ENCODE measurements at places on chromosomes 7 and 10. TPM values are rescaled to one million over a fixed set of nuclear protein-coding genes. Genes with fewer than 3 reads are reported as not detected.
A peak's percentile ranks its signal among the peaks of the same experiment; 100 is the strongest.

DNA sequence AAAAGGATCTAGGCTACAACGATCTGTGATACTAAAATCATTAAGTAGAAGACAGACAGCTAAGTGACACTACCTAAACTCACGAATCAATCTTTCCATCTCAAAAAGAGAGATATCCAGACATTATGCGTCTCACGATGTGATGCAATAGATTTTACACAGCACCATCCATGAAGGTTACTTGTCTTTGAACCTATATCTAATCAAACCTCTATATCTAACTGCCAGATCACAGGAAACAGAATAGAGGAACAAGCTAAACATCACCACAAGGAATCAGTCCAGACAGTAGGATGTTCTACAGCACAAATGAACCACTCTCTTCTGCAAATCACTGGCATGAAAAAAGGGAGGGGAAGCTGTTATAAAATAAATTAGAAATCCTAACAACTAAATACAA, 4.1 kb downstream of the RAPGEF5 start:
- no peak for DNase-seq

GRCh38 chr10:48785796-48786195, 101.1 kb downstream of the WDFY4 start:
- DNase-seq = no peak

GRCh38 chr10:1410469-1411395, 326.6 kb downstream of the ADARB2 start:
- DNase-seq = peak; percentile 56

DNA sequence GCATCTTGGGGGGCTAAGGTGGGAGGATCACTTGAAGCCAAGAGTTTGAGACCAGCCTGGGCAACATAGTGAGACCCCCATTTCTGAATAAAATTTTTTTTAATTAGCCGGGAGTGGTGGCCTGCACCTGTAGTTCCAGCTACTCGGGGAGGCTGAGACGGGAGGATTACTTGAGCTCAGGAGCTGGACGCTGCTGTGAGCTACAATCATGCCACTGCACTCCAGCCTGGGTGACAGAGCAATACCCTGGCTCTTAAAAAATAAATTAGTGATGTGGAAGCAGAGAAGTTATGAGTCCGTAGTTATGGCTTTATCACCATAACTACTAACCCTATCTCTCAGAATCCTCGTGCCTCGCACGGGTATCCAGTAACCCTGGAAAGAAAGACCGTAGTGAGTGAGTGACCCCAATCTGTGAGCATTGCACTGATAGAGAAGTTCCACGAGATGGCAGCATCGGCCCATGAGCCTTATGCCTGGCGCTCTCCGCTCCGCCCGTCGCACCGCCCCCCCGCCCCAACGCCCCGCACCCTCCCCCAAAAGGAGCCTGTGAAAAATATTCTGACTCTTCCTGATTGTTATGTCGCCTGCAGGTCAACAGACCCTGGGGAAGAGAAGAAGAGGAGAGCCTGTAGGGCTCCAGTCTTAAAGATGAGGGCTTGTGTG, 4.9 kb upstream of the SLC29A3 start:
- no peak for DNase-seq

- DNase-seq = no peak
Measured at GRCh38 chr10:99353182-99353581, 24.0 kb downstream of the CNNM1 start.

- no peak for DNase-seq
Measured at GRCh38 chr7:77651575-77652162, 44.6 kb upstream of the RSBN1L start.

DNA sequence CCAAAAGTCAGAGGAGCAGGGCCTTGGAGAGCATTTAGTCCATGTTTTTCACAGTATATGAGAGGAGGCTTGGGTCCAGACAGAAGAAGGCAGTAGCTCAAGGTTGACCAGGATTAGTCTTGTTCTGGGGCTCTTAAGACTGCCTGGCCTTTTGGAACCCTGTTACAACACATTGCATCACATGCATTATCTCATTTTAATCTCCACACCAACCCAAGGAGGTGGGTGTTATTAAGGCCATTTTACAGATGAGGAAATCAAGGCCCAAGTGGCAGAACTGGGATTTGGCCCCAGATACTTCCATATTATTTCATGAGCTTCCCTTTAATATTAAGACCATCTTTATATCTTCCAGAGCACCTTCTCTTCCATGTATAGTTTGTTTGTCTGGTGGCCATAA, 38.8 kb downstream of the RPS24 start:
- no peak for DNase-seq

DNA sequence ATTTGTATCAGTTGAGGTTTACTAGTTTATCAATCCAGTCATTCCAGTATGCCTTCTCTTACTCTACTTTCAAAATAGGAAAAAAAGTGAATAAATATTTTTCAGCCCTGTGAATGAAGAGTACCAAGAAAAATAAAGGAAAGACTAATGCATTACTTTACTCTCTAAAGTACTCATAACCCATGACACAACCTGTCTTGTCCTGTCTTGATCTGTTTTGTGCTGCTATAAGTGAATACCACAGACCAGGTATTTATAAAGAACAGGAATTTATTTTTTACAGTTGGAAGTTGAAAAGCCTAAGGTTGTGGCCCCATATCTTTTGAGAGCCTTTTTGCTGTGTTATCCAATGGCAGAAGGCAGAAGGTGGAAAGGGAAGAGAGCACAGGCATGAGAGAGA, 194.6 kb upstream of the DKK1 start:
- DNase-seq = no peak

DNA sequence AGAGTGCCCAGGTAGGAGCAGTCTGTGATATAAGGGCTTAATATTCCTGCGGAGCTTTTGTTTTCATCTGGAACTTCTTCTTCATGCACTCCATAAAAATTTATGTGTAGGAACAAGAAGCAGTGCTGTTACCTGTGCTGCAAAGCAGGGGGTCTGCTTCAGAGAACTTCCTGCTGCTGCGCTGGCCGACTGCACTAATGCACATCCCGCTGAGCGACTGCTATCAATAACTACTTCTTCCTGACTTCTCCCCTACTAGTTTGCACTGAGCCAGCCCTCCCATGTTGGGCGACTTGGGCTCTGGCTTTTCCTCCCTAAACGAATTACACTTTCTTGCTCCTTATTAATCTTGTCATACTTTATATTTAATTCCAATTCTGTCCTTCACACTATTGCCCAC, 150.3 kb downstream of the NEBL start:
- DNase-seq = no peak

The AMPH gene
- total RNA-seq = 6.7 TPM

DNA sequence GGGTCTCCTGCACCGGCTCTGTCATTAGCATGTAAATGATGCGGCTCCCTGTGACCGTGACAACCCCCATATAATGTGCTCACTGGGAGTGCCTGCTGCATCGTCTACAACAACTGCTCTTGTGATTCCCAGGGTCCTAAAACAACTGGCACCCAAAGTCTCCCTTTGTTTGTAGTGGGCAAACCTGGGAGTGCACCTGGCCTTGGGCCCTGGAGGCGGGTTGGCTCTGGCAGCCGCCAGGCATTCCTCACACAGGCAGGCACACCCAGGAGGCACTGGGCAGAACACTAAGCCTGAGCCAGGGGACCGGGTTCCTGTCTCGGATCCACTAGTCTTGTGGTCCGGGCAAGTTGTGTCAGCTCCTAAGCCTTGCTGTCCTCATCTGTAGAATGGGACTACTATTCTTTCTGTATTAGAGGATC, 115.5 kb upstream of the GPR26 start:
- no peak for DNase-seq

DNA sequence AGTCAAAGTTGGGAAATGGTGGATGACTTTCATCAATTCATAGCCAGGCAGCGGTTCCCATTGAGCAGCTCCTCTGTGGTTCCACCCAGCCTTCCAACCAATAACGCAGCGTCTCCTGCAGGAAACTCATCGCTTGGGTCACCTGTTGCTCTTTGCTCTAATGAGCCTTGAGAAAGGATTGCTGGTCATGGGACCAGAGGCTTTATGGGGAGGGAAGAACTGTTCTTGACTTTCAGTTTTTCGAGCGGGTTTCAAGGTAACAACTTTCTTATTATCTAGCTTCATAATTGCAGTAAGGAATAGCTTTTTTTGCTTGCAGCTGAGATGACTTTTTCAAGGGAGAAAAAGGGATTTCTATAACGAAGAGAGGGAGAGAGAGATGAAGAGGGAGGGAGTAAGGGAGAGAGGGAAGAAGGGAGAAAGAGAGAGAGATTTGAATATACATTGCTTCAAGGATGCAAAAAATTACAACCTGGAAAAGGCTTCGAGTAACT, 405 bp upstream of the ENTPD1 start:
- DNase-seq = peak; percentile 87

- no peak for DNase-seq
Measured at GRCh38 chr7:3915337-3915878, 614.4 kb downstream of the SDK1 start.

The DEPP1 gene
- total RNA-seq = 45.5 TPM

DNA sequence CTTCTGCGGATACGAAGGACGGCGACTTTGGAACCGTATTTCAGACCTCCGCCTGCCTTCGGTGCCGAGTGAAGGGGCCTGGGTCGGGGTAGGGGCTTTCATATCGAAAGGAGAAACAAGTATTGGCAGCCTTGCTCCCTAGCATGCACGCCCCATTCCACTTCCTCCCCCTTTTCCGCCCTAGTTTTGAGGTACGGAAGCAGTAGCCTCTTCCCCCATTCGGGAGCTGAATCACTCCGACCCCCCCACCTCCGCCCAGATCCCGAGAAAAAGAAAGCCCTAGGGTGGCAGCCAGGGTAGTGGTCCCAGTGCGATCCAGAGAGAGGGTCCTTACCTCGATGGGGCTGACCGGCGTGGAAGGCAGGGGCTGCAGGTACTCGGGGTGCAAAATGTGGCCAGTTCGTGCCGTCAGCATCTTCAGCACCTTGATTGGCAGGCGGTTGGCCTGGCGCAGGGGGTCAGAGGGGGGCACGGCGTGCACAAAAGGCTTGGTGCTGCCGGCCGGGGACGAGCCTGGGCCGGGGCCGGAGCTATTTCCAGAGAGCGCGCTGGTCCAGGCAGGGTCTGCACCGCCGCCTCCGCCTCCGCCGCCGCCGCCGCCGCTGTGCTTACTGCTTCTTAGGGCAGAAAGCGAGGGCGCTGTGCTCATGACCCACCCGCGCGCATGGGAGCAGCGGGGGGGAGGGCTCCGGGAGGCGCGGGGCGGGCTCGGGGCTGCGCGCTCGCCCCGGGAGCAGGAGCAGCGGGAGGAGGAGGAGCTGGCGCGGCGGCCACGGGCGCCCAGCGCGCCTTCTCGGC, 594 bp downstream of the ZNF503 start:
- DNase-seq = no peak

The SH2B2 gene
- 3.1 TPM for total RNA-seq

GRCh38 chr10:20922451-20922850, 25.3 kb upstream of the NEBL start:
- DNase-seq = no peak

DNA sequence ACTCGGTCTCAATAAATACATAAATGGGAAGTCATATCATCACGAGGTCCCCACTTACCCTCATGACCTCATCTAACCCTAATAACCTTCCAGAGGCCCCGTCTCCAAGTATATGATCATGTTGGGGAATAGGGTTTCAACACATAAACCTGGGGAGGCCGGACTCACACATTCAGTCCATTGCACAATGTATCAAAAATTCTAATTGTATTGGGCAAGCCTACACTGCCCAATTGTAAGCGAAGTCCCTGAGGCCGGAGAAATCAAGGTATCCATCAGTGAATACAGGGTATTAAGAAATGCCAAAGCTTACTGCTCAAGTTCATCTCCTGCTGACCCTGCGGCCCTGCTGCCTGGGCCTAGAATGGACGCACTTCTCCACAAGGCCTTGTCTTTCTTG, 69.6 kb downstream of the PARP12 start:
- no peak for DNase-seq

- peak; percentile 74 for DNase-seq
Measured at GRCh38 chr7:140541513-140542227, 62.4 kb upstream of the MKRN1 start.

- DNase-seq = peak; percentile 51
Measured at GRCh38 chr7:158320328-158320727, 267.3 kb downstream of the PTPRN2 start.

The ADRA2A gene
- 1.1 TPM for total RNA-seq

The ZNF488 gene
- 0.16 TPM for total RNA-seq

DNA sequence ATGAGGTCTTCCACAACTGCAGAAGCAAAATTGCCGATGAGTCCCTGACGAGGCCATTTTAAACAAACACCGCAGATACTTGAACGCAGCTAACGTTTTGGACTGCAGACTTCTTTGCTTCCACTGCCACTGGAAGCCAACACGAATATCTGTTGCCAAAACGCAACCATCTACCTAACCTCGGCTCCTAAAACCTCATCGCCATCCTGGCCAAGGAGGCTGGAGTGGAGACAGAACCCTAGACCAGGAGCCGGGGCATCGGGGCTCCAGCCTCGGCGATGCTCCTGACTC, 493 bp downstream of the WDR91 start:
- DNase-seq = no peak

DNA sequence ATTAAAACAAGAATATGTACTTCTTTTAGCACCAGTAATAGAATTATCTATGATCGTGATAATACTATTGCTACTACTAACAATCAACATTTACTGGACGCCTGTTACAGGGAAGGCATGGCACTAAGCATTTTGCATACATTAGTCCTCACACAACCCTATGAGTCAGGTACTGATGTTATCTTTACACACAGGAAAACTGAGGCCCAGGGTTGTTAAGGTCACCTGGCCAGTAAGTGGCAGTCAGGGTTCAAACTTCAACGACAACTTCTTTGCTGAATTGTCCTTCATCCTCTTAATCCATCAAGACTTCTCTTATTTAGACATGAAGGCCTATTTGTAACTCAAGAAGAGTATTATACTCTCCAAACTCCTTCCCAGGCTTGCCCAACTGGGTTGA, 41.9 kb upstream of the ACSL5 start:
- no peak for DNase-seq

GRCh38 chr7:100867776-100868485, 744 bp downstream of the TRIP6 start:
- DNase-seq = no peak

GRCh38 chr7:96596120-96596826, 113.4 kb downstream of the SEM1 start:
- no peak for DNase-seq

DNA sequence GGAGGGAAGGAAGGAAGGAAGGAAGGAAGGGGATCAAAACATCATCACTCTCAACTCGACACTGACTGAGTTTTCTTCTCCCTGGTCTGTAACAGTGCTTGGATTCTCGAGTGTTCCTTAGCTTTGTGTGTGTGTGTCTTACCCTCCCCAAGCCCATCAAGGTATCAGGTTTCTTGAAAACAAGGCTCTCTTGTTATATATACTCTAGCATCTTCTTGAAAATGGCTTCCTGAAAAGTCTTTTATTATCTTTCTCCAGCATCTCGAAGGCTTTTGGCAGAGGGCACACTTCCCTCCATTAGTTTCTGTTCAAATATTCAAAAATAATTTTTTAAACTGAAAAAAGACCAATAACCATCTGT, 13.4 kb downstream of the SERPINE1 start:
- no peak for DNase-seq

DNA sequence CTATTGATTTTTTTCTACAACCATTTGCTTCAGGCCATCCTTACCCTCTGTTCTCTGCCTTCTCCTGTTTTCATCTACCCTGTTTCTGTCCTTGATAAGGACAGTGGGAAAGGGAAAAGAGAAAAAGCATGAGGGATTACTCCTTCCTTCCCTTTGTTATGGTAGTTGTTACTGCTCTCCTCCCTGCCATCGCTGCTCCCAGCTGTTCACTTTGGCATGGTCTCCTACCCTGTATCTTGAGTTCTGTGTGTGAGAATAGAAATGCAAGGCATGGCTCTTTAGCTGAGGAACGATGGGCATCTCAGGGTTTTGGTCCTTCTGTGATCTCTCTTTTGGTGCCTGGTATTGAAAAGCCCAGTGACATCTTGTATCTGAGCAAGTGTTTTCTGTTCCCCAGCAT, 6.4 kb downstream of the CCSER2 start:
- DNase-seq = no peak

GRCh38 chr7:154372011-154372601, 319.9 kb downstream of the DPP6 start:
- DNase-seq = no peak

The EPO gene
- total RNA-seq = not detected
